Ascending aorta (tissue), 2 donors: ENCODE measurements at places on chromosomes 5 and 9. TPM values are rescaled to one million over a fixed set of nuclear protein-coding genes. Genes with fewer than 3 reads are reported as not detected.

- no peak for DNase-seq
These were observed 44.6 kb downstream of the POC5 start for GRCh38 chr5:75672616-75673015.

DNA sequence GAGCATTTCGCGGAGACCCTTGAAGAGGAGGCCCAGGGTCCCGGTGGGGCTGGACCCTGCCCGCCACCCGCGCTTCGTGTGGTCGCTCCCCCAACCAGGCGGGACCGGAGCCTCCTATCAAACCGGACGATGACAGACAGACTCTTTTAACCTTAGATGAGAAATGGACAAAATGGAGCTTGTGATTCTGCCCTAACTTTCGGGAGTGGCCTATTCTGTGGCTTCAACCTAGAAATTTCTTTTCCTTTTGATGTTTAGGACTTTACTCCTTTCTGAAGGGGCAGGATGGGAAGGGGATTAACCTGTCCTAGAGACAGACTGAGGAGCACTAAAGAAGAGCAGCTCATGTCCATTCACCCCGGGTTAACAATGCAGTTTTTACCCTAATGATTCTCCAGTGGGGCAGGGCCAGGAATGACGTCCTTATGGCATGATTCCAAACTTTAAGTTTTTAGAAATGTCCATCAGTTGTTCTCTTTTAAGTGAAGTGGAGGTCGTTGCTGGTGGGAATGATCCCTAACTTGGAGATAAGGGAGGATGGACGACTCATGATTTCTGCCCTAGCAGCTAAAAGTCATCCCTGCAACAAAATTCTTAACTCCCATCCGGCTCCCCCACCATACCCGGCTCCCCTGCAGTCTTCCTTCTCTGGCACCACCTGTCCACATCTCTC lies 1.0 kb downstream of the NIPSNAP3A start:
- no peak for DNase-seq

GRCh38 chr5:126139773-126140172 lies 283.4 kb upstream of the GRAMD2B start:
- DNase-seq = no peak

DNA sequence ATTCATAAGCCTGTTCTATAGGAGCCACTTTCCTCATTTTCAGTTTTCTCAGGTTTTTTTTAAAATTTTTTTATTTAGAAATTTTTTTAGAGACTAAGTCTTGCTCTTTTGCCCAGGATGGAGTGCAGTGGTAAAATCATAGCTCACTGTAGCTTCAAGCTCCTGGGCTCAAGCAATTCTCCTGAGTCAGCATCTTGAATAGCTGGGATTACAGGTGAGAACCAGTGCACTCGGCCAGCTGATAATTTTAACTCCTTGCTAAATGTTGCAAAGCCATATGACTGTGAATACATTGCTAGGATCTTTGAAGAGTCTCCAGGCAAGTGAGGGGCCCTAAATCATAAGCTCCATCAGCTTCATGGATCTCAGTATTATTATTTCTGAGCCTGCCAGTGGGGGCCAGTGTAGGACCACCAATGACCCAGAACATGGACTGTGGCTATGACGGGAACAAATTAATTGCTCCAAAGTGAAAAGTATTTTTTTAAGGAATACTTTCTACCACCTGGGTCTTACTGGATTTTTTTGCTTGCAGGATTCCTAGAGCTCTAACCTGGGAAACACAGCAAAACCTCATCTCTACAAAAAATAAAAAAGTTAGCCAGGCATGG lies 5.7 kb upstream of the GAPVD1 start:
- DNase-seq = no peak

DNA sequence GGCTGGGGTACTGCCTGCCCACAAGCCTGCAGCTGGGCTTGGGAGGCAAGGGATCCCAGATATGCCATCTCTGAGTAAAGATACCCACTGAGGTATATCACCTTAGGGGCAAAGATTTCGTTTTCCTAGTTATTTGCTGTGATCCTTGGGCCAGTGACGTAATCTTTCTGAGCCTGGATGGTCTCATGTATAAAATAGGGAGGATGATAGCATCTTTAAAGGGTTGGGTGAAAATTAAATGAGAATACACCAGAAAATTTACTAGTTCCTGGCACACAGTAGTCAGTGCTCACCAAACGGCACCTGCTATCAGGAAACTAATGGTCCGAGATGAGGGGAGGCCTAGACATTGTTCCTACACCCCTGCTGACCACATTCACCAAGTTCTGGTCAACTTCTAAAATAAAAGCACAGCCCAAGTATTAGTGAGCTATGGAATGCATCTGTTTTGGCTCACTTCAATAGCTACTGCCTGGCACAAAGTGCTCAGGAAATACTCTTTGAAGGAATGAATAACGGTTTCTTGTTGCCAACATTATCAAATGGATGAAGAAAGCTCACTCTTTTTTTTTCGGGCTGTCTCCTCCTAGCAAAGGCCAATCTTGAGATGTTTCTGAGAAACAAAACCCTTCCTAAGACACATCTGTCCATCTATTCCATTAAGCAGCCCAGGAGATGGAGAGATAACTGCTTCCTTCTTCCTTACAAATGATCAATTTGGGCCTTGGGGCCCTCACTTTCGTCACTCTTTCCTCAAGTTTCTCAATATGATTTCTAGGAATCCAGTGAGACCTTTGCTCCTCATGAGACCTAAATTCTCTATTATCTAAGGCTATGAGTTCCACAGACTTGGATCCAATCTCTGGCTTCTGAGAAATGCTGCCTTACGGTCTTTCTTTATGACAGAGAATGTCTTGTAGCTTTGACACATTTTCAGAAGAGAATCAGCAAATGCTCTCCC lies 98.2 kb downstream of the DPYSL3 start:
- no peak for DNase-seq

DNA sequence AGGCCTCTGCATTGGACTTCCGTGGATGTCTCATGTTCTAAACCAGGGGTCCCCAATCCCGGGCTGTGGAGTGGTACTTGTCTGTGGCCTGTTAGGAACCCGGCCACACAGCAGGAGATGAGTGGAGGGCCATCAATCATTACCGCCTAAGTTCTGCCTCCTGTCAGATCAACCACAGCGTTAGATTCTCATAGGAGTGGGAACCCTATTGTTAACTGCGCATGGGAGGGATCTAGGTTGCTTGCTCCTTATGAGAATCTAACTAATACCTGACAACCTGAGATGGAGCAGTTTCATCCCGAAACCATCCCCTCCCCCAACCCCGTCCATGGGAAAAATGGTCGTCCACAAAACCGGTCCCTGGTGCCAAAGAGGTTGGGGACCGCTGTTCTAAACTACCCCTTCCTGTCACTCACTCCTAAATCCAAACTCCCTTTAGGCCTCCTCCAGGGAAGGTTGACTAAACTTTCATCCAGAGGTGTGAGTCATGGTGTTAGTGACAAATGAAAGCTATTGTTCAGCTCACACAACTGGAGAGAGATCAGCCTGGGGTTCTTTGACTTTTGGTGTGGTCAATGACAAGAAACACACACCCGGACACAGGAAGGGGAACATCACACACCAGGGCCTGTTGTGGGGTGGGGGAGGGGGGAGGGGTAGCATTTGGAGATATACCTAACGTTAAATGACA lies 9.5 kb downstream of the KCNV2 start:
- no peak for DNase-seq

DNA sequence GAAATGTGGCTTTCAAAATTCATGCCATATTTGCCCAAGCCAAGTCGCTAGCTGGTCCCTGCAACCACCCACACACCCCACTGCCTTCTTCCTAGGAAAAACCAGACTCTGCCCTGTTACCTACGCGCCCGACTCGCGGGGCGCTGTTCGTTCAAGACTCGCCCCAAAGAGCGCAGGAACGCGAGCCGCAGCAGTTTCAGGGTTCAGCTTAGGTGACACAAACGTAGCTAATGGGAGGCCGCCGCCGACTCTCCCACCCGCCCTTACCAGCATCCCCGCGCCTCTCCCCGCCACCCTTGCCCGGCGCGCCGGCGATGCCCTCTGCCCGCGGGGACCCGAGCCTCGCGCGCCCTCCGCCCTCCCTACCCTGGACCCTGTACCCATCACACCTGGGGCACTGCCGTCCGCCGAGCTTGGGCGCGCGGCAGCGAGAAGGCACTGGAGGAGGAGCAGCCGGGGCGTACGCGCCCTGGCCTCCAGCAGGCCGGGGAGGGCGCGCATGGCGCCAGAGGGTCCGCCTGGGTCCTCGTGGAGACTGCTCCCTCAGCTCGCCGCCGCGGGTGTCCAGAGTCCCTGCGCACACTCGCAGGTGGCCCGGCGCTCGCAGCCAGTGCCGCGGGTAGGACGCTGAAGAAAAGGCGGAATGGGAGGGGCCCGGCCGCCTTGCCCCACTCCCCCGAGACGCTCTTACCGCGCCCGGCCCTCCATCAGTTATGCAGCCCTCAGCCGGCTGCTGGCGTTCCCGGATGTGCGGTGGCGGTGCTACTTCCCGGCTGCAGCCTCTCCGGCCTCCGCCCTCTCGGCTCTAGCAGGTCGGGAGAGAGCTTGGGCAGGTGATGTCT lies at the start of gene EMB:
EMB (minus strand) TSS at position 638 of the 842 bp plus-strand sequence; CDS start at position 501, 137 bp downstream.
- DNase-seq = peak; percentile 71

LHX6 gene
- 141 TPM for total RNA-seq
